Stimulated activated CD8-positive, alpha-beta memory T cell treated with anti-CD3 and anti-CD28 coated beads, Interleukin-12 subunit alpha, Interleukin-12 subunit beta, amount 100 ng/mL, for 1 hour (primary cell): ENCODE measurements at places on chromosomes 3 and 15.

- DNase-seq = no peak
These were observed 57.7 kb downstream of the FEM1B start for GRCh38 chr15:68335251-68335650.

- DNase-seq = no peak
These were observed at the start of gene ATP8B4 for GRCh38 chr15:50119063-50120040. Gene ATP8B4, minus strand, starts transcription at chr15:50119233. Its CDS starts 12,267 bp downstream, at chr15:50106966.

DNA sequence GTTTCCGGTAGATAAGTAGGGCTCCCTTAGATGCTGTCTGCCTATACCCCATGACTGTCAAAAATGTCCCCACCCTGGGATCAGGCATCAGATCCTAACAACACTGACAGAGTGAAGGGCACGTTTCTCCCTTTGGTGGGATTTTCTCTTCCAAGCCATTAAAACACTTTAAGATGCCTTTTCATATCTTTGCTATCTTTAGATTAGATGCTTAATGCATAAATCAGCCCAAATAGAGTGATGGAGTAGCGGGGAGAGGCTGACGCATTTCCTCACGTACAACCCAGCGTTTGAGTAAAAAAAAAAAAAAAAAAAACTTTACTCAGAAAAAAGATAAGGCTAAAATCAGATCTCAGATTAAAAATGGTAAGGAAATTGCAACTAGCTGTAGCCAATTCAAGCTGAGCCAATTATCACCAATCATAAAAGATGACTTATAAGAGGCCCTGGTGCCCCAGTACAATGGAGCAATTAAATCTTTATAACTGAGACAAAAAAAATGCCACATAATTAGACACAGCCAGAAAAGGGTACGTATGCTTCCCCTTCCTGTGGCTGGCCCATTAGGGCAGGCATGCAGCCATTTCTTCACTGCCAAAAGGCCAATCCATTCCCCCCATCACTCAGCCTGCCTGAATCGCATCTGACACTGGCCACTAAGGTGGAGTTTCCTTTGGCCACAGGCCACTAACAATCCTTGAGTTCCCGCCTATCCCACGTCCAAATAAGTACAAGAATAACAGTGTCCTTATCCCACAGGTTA, 45.0 kb downstream of the RFTN1 start:
- DNase-seq = no peak

GRCh38 chr15:78456426-78456825, 18.4 kb downstream of the IREB2 start:
- no peak for DNase-seq

DNA sequence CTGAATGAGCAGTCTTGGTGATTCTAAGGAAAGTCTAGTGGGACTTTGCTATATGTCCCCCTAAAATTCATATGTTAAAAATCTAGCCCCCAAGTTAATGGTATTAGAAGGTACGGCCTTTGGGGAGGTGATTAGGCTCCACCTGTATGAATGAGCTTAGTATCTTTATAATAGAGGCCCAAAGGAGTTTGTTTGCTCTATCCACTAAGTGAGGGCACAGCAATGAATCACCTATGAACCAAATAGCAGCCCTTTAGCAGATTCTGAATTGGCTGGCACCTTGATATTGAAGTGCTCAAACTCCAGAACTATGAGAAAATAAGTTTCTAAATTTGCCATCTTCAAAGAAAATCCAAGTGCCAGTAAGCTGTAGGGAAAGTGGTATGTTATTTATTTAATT, 187.9 kb downstream of the SUCNR1 start:
- no peak for DNase-seq

- DNase-seq = no peak
These were observed 46.2 kb upstream of the SEC22A start for GRCh38 chr3:123155471-123156011.

- no peak for DNase-seq
These were observed 55.4 kb upstream of the SNRPN start for GRCh38 chr15:24899367-24899766.

DNA sequence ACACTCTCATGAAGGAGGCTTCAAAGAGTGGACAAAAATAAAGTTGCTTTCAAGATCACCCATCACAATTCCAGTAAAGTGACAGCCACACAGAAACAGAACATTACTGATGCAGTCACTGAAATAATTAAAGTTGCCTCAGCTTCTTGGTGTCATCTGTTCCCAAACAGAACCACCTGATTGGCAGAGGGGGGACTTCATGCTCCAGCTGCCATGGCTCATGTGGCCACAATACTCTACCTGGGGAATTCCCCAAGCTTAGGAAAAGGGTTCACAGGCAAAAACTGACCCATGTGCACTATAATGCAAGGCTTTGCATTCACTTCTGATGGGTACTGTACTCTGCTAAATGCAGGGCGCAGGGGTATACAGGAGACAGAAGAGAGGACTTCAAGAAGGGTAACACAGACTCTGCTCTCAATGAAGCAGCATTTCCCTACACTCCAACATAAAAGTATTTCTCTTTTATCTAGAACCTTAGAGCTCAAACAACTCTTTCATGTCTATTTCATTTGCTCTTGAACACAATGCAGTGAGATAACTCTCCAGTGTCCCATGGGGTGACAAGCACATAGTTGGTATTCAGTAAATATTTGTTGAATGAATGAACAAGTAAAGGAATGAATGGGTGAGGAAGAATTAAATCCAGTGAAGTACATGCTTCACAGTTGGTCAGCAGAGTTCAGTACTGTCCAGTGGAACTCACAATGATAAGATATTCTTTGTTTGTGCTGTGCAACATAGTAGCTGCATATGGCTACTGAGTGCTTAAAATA, 8.6 kb upstream of the CTNNB1 start:
- no peak for DNase-seq

GRCh38 chr15:26660241-26660640, 112.6 kb downstream of the GABRB3 start:
- no peak for DNase-seq
